Fibroblast of skin of back (primary cell): ENCODE measurements at places on chromosomes 12 and 14.

DNA sequence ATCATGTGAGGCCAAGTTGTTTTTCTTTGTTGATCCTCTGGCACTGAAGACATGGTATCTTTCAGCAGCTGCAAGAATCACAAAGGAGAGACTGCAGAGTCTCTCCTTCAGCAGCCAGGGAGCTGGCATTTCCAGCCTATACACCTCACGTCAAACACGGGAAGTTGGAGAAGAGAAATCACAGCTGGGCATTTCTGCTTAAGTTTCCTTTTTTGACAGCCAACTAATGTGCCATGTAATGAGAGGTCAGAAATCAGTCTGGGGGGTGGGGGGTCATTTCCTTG lies 28.3 kb downstream of the PHLDA1 start:
- DNase-seq: no peak

GRCh38 chr14:35257809-35258208 lies 34.4 kb upstream of the PSMA6 start:
- DNase-seq: peak; percentile 9

DNA sequence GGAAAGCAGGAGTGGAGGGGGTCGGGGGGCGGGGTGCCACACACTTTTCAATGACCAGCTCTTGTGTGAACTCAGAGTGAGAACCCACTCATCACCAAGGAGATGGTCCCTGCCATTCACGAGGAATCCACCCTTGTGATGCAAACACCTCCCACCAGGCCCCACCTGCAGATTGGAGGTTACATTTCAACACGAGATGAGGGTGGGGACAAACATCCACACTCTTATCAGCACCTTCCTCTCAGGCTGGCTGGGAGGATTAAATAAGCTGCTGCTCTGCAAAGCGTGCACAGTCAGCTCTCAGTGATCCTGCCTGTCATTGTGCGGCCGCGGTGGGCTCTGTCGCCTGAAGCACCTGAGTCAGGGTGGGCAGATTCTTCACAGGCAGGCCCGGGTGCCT lies 39.7 kb downstream of the AACS start:
- DNase-seq: no peak

DNA sequence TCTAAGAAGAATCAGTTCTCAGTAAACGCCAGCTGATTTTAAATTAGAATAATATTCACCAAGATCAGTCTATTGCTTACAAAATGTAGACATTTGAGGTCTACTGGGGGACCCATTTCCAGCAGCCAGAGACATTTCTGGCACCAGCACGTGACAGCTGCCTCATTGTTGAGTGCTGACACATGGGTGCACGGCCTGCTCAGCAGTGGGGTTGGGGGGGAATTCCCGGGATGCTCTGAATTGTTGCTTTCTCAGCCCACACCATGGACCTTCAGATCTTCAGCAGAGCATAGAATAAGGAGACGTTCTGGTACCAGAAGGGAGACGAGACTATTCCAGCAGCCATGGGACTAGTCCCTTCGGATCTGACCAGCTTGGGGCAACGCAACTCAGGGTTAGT lies 18.3 kb downstream of the PLEKHG7 start:
- DNase-seq: peak; percentile 81

DNA sequence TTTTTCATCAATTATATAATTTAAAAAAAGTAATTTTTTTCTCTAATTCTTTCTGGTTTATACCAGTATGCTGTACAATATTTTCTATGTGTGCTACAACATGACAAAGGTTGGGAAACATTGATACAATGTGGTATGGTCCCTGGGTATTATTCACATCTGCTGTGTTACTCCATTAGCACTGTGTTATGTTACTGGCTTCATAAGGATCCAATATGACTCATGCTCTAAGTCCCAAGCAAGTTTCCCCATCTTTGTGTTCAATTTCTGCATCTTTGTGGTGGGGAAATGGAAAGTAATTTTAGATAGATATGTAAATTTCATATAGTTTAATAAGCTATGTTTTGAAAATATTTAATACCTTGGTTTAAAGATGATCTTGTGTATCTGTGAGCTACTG lies 35.8 kb downstream of the FBXO33 start:
- DNase-seq: no peak

- DNase-seq: no peak
These were observed 259.5 kb downstream of the MSRB3 start for GRCh38 chr12:65537978-65538377.

GRCh38 chr12:115597157-115597712 lies 680.3 kb downstream of the MED13L start:
- peak; percentile 60 for DNase-seq

GRCh38 chr12:116043659-116044535 lies 233.6 kb downstream of the MED13L start:
- DNase-seq: no peak

- DNase-seq: peak; percentile 9
These were observed 15.9 kb downstream of the FAM181A start for GRCh38 chr14:93943052-93943451.

- no peak for DNase-seq
These were observed 167.8 kb upstream of the MDGA2 start for GRCh38 chr14:47843236-47843635.

DNA sequence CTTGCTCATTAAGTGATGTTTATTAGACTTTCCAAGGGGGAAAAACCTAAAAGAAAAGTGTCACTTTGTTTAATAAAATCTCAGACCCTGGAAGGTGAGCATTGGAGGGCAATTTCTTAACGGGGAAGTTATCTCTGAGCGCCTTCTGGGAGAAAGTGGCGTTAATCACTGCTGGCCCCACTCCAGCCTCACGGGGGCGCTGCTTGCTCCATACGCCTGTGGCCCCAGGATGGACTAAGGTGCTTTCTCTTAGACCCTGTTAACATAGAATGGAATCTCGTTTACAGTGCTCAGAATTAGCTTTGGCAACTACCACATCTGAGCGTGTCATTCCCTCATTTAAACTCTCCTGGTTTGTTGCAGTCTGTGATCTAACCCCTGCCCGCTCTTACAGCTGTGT lies 16.4 kb upstream of the PRIMA1 start:
- no peak for DNase-seq

DNA sequence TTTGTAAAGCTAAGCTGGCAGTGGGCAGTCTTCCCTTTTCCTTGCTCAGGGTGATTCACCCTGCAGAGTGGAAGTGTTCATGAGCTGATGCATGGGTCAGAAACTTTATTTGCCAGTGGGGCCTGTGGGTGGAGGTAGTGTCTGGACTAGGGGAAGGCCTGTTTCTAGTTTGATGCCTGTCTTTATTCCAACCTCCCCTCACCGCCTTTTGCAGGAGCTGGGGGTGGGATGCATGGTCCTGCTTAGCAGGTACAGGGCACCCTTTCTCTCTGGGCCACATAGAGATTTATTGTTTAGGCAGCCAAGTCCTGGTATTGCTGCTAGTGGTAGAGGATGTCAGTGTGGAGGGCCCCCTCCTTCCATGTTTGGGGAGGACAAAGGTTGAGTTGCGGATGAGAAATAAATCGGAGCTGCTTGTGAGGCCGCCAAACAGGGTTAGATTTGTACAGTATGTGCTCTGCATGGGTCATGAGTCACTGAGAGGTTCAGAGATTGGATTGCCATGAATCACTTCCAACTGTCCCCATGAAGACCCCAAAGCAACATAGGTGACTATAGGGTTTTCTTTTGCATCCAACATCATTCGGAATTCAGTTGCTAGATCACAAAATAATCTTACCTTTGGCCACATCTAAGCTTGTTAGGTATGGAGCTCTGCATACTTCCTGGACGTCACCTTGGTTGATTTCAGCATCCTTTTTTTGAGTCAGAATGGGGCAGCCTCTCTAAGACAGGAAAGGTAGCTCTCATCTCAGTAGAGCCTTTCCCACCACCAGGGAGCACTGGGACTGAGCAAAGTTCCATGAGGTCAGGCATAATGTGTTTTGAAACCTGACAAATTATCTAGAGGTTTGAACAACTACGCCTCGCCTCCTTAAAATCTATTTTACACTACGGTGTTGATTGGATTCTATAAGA lies 8.8 kb downstream of the SMOC1 start:
- no peak for DNase-seq

- DNase-seq: peak; percentile 87
These were observed 7.7 kb downstream of the UBC start for GRCh38 chr12:124906606-124907261.

DNA sequence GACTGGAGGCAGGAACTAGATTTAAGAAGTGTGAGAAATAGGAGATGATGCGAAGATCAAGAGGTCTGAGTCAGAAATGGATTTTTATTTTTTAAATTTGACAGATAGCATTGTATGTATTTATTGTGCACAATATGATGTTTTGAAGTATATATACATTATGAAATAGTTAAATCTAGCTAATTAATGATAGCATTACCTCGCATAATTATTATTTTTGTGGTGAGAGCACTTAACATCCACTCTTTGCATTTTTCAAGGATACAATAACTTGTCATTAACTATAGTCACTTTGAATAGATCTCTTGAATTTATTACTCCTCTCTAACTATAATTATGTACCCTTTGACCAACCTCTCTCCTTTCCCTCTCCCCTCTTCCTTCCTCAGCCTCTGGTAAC lies 3.7 kb downstream of the SMOC1 start:
- no peak for DNase-seq

DNA sequence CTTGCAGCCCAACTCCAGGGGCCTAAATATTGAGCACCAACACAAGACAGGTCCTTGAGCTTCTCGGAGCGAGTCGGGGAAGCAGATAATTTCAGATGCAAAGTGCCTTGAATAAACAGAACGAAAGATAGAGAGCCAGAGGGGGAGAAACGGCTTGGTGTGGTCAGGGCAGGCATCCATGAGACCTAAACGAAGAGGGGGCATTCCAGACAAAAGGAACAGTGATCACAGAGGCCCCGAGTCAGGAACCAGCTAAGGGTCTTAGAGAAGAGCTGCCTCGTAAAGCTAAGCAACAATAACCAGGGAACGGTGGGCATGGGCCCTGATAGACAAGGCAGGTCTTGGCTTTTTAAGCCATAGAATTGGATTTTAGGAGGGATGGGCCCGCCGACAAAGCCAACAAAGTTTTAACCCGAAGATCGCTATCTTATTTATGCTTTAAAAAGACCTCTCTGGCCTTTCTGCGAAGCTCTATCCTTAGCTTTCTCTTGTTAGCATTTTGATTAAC lies 421 bp upstream of the ACADS start:
- no peak for DNase-seq

- DNase-seq: no peak
These were observed 2.1 kb downstream of the HELB start for GRCh38 chr12:66304296-66304900.

DNA sequence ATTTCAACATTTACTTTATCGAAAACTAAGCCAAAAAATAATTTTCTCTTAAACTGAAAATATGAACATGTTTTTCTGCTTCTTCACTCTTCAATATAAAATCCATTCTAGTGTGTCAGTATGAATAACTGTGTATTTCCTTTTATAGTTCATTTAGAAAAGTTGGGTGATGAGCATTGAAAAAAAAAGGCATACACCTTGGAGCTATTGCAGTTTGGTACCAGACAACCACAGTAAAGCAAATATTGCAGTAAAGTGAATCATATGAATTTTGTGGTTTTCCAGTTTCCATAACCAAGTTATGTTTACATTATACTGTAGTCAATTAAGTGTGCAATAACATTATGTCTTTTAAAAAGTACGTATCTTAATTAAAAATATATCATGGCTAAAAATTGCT lies 195.0 kb upstream of the FOXG1 start:
- peak; percentile 65 for DNase-seq
